Stimulated activated CD4-positive, alpha-beta T cell treated with anti-CD3 and anti-CD28 coated beads, Interleukin-1b, Interleukin-23, amount 100 ng/mL, for 48 hours (primary cell): ENCODE measurements at places on chromosomes 1 and 21.
A peak's percentile ranks its signal among the peaks of the same experiment; 100 is the strongest.

GRCh38 chr1:103371234-103371633, 154.3 kb upstream of the RNPC3 start:
- DNase-seq: no peak

- DNase-seq: no peak
These were observed 59.6 kb downstream of the EXTL2 start for GRCh38 chr1:100834777-100835660.

DNA sequence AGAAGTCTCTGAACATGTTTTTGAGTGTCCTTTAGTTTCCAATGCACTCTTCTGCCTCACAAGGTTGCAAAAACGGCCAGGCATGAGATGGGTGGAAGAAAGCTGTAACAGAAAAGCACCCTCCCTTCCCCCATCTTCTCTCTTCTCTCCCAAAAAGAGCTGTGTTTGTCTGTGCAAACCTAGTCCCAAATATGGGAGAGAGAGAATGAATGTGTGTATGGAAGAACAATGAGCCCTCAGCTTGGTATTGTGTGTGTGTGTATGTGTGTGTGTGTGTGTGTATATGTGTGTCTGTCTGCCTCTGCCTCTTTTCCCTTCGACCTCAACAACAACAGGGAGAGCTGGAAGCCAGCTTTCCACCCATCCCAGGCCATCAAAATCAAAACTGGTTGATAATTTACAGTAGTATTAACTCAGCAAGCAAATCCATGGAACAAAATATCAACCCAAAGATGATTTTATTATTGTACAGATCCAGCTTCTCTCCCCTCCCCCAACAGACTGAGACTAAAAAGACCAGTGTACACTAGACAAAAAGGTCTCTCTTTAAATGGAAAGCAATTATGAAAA, 1.8 kb downstream of the RERE start:
- DNase-seq: no peak

DNA sequence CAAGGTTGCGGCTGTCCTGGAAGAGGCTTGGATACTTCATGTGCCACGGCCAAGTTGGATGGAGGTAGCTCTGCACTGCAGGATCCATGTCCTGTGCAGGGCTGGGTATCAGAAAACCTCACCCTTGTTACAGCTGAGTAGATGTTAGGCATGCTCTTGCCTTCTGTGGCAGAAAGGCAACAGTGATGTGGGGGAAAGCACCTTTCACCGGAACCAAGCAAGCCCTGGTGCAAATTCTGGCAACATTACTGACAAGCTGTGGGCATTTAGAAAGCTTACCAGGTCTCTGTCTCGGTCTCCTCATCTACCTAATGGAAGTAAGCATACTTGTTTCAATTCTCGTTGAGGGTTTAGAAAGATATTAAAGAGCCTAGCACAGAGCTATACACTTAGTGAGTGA, 14.5 kb upstream of the CDCA8 start:
- no peak for DNase-seq

GRCh38 chr1:160711602-160712311, at the start of gene CD48:
CD48 (minus strand) TSS chr1:160711822; CDS start chr1:160711763, 59 bp downstream.
- peak; percentile 51 for DNase-seq

- peak; percentile 49 for DNase-seq
These were observed 48.7 kb downstream of the SPAG17 start for GRCh38 chr1:118136187-118136941.

DNA sequence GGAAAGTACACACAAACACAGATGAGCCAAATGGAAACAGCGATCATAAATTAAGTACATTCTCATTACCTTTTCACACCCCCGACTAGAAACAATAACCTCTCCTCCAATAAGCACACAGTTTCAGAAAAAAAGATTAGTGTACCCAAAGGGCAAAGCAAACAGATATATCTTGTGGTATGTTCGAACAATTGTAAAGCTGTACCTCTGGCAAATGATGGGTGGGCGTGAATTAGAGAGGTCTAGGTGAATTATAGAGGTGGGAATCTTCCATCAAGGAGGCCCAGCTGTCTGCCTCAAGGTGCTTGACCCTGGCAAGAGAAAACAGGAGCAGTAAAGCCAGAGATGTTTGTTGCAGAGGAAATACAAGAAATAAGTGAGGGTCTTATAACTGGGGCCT, 715.3 kb upstream of the NEGR1 start:
- DNase-seq: no peak

DNA sequence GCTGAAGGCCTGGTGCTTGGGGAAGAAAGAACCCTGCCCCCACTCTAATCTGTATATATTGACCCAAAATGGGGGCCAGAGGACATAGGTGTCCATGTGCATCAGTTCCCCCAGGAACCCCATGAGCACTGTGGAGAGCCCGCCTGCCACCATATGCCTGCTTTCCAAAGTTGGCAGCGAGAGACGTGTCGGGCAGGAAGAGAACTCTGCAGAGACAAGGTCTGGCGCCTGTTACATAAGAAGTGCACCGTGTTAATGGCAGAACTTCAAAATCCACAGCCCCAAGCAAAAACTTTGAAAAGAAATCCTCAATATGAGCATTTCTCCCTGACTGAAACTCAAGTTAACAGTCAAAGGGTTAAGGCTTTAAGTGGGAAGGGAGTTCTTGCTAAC, 8.0 kb downstream of the CTNNBIP1 start:
- DNase-seq: no peak

GRCh38 chr1:23593556-23594148, 34.4 kb upstream of the ID3 start:
- no peak for DNase-seq

DNA sequence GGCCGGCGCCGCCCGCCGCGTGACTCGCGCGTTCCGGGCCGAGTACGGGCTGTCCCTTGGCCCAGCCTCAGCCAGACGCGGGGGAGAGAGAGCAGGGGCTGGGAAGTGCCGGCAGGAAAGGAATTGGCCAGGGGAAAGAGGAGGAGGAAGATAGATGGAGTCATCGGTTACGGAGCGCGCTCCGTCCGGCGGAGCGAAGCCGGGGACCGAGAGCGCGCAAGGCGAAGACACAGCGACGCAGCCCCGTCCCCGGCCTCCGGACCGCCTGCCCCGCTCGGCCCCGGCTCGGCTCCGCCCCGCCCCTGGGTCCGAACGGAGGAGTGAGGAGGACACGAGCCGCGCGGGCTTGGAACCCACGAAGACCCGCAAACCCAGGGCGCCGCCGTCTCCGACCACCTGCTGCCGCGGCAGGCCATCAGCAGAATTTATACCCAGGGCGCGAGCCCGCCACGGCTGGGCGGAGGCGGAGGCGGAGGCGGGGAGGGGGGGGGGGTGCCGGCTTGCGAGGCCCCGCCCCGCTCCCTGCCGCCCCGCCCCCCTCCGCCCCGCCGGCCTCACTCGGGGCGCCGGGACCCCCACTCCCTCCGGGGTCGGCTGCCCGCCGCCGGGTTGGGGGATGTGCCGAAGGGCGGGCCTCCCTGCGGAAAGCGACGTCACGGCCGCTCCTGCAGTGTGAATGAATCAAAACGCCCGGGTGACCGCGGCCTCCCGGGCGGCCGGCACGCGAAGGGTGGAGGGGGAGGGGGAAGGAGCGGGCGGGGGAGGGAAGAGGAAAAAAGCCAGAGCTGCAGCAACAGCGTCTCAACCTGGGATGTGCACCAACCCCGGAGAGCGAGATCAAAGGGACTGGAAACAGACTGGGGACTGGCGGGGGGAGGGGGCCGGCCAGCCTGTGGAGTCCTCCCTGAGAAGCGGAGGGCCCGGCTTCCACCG, at the start of gene LHX4:
LHX4 (plus strand) TSS at position 782 of the 933 bp plus-strand sequence. CDS start 266 bp downstream, outside the sequence.
- DNase-seq: no peak

- DNase-seq: no peak
These were observed 262.1 kb upstream of the PKN2 start for GRCh38 chr1:88421997-88422396.

DNA sequence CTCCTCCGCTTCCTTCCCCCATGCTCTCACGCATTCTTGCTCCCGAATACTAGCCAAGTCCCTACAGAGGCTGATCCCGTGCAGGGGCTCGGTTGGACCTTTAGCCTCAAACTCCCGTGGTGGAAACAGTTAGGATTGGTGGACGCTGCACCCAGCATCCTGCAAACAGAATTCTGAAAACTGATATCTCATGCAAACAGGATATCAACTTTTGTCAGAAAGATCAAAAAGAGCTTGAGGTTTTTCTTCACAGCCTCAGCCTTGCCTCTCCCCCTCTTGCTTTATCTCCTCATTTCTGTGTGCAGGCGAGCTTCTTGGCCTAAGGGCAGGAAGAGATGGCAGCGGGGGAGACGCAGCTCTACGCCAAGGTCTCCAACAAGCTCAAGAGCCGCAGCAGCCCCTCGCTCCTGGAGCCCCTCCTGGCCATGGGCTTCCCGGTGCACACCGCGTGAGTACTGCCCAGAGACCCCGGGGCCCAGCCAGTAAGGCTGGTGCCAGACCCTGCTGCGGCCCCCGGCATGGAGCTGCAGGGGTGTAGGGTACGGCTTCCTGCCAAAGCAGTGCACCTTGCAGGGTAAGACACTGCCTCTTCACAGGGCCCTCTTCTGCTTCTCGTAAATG, at the start of gene UBASH3A:
UBASH3A (plus strand) TSS at position 292 of the 621 bp plus-strand sequence; CDS start at position 336, 44 bp downstream.
- DNase-seq: peak; percentile 24

DNA sequence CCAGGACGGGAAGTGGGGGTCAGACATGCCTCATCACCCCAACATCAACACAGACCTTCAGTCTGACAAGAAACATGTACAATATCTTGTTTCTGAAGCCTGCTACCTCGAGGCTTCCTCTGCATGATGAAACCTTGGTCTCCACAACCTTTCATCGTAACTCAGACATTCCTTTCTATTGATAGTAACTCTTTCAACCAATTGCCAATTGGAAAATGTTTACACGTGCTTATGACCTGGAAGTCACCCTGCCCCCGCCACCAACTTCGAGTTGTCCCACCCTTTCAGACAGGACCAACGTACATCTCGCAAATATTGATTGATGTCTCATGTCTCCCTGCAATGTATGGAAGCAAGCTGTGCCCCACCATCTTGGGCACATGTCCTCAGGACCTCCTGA, 159.5 kb downstream of the ETS2 start:
- DNase-seq: no peak

DNA sequence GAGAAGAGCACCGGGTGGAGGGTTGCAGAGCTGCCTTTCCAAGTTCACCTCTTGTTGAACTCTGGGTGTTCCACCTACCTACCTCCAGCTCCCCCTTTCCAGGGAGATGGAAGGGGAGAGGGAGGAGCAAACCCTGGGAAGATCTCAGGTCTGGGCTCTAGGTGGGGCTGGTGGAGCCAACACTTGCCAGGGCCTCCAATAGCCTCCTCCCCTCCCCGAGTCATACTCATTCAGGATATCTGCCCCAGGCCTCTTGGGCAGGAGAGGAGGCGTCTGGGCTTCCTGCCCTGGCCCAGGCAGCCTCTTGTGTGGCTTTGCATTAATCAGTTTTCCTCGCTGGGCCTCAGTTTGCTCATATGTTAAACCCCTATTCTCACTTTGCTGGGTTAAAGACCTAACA, 13.4 kb downstream of the RAP1GAP start:
- no peak for DNase-seq

GRCh38 chr1:20696397-20697333, 21.1 kb downstream of the KIF17 start:
- DNase-seq: peak; percentile 78

GRCh38 chr1:210332233-210332632, 3.5 kb downstream of the HHAT start:
- peak; percentile 22 for DNase-seq

GRCh38 chr21:26505211-26505610, 67.9 kb downstream of the CYYR1 start:
- no peak for DNase-seq

- DNase-seq: no peak
These were observed at the start of gene EFNA1 for GRCh38 chr1:155127105-155127966. EFNA1 (plus strand) TSS chr1:155127876; CDS start chr1:155127978, 102 bp downstream.

GRCh38 chr1:193634470-193634869, 448.1 kb upstream of the B3GALT2 start:
- peak; percentile 3 for DNase-seq

GRCh38 chr1:32724678-32725614, 22.4 kb upstream of the SYNC start:
- peak; percentile 25 for DNase-seq

DNA sequence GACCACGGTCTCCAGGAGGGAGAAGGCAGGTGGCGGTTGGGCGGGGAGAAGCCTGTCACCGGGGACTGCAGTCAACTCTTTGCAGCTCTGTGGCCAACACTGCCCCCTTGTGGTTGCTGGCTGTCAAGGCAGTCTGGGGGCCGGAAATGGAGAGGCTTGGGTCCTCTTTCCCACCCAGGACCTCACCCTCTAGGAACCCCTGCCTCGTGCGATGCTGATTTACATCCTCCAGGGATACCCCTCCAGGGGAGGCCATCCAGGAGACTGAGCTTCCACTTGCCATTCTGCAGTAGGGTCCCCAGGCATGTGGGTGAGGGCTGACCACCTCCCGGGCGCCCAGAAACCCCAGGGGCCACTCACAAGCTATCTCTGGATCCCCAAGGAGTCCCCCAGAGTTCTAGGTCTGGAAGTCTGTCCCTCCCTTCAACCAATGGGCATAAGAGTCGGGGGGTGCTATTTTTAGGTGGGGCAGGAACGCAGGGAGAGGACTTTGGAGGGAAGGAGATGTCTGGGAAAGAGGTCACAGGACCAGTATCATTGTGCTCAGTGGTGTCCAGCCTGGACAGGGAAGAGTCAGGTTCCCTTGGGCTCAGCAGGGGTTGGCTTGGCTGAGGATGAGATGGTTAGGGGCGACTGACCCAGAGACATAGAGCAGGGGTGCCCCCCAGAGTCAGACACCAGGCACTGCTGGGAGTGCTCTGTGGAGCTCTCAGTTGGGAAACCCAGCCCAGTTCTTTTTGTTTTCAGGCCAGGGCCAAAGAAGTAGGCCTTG, 7.1 kb upstream of the GPR61 start:
- DNase-seq: peak; percentile 90

GRCh38 chr1:107477233-107477632, 336.4 kb downstream of the NTNG1 start:
- peak; percentile 2 for DNase-seq

- no peak for DNase-seq
These were observed 25.3 kb downstream of the OPTC start for GRCh38 chr1:203519053-203519840.

DNA sequence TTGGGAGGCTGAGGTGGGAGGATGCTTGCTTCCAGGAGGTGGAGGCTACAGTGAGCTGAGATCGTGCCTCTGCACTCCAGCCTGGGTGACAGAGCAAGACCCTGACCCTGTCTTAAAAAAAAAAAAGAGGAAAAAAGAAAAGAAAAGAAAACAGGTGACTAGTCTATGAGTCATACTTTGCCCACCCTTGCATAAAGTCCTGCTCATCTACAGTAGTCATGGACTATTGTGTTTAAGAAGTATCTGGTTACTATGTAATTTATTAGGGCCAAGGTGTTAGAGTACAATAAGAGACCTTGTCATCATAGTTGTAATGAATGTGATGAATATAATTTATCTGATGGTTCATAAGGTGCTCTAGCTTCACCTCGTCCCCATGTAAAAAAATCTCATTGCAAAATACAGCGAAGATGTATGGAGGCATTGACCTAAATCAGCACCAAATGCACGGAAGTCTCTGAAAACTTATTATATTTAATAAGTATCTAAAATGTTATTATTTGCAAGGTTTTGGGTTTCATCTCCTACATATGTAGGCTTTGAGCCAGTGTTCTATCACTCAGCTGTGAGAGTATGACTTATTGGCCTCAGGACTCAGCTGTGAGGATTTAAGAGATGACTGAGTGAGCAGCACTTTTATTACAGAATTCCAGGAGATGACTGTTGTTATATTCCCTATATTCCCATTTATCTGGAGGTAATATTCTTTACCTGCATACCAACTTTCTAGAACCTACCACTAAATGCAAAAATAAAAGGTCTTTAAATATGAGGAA, 19.9 kb upstream of the KCNJ6 start:
- DNase-seq: no peak
